ENCODE measurements at places on chromosomes 5 and 9.

GRCh38 chr5:156655732-156656131, 194.4 kb upstream of the PPP1R2B start:
- no peak for DNase-seq

GRCh38 chr9:86965636-86966395, 18.5 kb upstream of the GAS1 start:
- no peak for DNase-seq

GRCh38 chr5:40227366-40227765, 452.3 kb upstream of the PTGER4 start:
- DNase-seq = no peak

- no peak for DNase-seq
These were observed 65.6 kb downstream of the IL6ST start for GRCh38 chr5:55929020-55929799.

DNA sequence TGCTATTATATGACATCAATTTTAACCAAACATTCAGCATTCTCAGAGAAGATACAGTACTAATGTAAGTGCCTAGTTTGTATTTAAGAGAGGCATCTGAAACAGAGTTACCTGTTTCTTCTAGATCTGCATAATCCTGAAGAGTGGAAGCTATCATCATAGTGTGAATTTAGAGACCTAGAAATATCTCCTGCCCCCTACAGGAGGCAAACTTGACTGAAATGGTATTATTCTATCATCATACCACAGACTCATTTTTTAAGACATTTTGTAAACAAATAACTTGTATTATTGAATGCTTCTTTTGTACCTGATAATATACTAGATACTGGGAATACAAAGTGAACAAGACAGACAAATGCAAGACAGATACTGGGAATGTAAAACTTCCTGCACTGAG, 216.8 kb upstream of the RPS23 start:
- no peak for DNase-seq

GRCh38 chr5:180105827-180106312, 34.3 kb upstream of the RNF130 start:
- no peak for DNase-seq

GRCh38 chr5:139402561-139403158, 1.2 kb downstream of the SPATA24 start:
- no peak for DNase-seq

- DNase-seq = no peak
These were observed 11.8 kb downstream of the LRRC70 start for GRCh38 chr5:62590387-62590786.

- DNase-seq = no peak
These were observed 68.5 kb downstream of the MRPL36 start for GRCh38 chr5:1731091-1731639.

GRCh38 chr9:123395689-123396511, 39.9 kb downstream of the CRB2 start:
- DNase-seq = no peak

DNA sequence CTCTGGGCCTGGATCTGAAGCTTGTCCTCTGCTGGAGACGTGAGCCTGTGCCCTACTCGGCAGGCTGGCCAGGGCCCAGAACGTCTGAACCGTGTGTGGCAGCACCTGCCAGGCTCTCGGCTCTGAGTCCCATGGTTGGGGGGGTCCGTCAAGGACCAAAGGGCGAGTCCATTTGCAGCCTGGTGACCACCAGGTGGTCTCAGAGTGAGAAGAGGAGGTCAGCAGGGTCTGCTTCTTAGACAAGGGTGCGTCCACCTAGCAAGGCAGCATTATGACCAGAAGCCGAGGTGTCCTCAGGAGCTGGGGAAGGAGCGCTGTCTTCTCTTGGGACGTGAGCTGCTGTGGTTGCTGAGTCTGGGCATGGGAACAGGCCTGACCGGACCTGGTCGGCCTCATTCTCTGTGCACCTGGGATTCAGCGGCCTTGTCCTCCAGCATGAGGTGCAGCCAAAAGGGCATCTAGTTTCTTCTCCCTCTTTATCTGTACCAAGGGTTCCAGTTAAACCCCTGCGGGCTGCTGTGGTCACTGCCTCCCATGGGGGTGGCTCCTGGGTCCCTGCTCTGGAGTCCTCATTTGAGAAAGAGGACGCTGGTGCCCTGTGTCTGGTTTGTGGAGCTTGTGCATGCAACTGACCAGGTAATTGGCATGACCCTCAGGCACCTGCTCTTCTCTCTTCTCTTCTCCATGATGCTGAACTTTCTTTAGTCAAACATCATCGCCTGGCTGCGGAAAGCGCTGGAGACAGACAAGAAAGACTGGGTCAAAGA, 14.4 kb downstream of the EXOC3 start:
- DNase-seq = no peak

DNA sequence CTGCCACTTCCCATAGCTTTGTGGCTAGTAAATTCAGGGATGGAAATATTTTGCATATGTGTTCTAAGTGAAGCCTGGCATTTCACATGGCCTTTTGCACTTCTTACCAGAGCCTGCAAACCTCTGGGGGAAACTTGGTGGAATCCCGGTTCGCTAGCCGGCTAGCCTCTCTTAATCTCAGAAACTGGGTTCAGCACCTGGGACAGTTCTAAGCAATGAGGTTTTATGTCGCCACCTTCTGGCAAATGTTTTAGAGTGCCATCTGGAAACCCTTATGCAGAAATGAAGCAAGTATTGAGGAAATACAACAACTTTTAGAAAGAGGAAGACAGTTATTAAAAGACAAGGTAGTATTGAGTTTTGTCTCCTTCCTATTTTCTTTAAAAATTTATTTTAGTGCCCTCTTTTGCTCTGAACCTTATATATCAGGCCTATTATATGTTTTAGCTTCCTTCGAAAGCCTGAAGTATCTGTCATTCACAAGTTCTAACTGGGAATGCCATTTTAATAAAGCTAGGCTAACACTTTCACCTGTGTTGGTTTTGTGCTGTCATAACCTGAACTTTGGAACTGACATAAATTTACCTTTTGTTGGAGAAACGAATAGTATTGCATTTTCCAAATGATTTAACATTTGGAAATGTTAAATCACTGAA, 963 bp upstream of the HTR1A start:
- DNase-seq = no peak

- DNase-seq = no peak
These were observed 405.5 kb downstream of the ARHGEF28 start for GRCh38 chr5:74031536-74031935.

DNA sequence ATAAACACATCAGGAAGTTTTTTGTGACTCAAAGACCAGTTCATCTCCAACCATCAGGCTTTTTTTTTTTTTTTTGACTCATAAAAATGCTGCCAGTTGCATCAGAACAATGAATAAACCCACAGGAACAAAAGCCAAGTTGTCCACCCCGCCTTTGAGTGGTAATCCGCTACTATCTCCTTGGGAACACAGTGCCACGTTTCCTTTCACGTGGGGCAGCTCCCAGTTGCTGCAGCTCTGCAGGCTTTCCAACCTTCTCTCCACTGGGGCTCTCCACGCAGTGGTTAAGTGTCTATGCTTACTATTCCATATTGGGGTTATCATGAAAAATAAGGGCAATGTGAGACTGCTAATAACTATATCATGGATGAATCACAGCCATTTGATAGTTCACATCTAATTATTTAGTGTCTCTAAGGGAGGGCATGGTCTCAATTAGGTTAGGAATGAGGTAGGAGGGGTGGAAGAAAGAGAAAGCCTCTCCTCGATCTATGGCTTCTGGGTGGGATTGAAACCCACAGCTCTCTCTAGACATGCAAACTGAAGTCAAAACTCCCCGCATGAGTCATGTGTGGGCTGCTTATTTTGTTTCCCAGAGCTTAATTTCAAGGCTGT, 55.8 kb upstream of the ACTBL2 start:
- no peak for DNase-seq

GRCh38 chr5:179374506-179375235, 29.4 kb upstream of the ADAMTS2 start:
- DNase-seq = no peak

GRCh38 chr9:127910613-127911205, 6.1 kb downstream of the ST6GALNAC4 start:
- no peak for DNase-seq

DNA sequence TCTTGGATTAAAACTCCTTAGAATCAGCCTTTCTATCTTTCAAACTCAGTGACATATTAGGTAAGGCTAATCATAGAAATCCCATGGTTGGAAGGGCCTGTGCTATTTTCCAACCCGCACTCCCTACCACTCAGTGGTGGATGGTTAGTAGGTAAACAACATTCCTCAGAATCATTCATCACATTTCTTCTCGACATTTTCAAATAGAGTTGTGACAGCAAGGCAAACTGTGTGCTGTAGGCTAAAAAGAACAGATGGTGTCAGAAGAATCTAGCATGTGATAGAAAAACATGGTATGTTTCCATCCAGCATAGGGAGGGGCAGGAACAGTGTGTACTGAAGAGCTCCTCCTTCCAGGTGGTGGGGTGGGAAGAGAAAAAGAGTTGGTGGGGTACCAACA, 227.3 kb upstream of the NMUR2 start:
- DNase-seq = no peak

DNA sequence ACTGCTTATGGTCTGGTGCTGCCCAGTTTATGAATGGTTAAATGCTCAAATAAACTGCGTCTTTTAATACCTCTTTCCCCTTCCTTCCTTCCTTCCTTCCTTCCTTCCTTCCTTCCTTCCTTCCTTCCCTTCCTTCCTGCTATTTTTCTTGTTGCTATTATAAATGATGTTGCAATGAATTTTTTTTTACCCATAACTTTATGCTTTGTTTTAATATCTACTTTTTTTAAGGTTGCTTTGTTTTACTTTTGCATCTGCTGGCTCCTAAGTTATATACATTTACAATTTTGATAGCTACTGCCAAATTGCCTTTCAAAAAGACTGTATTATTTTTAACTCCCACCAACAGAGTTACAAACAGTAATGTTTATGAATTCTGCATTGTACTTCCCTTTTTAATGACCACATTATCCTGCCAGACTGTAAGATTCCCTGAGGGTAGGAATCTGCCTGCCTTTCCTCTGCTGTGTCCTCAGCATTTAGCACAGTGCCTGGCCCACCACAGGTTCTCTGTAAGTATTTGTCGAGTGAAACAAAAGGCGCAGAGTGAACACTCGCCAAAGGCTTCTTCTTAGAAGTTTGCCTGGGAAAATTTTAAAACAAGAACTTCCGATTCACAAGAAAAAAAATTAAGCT, 36.9 kb downstream of the KIF4B start:
- DNase-seq = no peak

DNA sequence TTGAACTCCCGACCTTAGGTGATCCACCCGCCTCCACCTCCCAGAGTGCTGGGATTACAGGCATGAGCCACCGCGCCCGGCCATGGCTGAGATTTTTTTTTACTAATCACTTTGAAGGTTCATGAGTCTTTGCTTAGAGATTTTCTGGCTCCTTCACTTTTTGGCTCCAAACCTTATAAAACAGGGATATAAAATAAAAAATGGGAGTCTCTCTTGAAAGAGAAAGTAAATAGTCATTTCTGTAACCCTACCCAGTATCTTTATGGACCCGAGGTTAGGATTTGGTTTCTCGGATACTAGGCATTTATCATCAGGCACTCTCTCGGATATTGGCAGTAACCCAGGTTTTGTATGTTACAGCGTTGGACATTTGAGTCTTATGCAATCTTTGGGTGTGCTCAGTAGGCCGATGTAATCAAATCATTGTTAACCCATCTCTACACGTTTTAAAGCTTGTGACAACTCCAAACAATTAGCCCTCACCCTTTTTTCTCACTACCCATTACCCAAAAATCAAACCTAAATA, 25.3 kb downstream of the STXBP1 start:
- no peak for DNase-seq

DNA sequence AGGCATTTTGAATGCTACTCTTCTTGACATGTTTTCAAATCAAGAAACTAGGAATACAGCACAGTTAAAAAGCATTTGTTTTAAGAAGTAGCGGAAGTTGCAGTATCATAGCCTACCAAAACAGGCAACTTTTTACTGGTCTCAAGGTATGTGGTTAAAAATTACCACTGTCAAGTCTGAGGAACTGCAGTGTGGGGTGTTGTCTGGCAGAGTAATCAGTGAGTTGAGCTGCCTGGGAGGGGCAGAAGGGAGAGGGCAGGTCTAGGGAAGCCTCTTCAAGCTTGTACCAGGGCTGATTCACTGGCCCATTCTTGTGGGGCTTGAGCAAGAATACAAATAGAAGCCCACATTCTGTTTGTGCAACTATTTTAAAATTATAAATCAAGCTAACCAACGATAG, 42.4 kb upstream of the SV2C start:
- DNase-seq = no peak

DNA sequence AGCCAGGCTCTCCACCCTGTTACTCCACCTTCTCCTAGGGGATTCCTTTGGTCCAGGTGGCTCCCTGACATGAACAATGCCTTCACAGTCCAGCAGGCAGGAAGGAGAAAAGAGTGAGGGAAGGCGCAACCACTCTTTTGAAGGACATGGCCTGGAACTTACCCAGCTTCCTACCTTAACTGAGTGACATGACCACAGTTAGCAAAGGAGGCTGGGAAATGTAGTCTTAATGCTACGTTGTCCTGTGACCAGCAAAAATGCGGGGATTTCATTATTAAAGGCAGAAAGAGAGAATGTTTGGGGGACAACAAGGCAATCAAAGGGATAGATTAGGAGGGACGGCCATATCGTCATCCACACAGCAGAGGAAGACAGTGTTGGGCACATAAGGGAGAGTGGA, 100.3 kb upstream of the ERCC6L2 start:
- DNase-seq = no peak

DNA sequence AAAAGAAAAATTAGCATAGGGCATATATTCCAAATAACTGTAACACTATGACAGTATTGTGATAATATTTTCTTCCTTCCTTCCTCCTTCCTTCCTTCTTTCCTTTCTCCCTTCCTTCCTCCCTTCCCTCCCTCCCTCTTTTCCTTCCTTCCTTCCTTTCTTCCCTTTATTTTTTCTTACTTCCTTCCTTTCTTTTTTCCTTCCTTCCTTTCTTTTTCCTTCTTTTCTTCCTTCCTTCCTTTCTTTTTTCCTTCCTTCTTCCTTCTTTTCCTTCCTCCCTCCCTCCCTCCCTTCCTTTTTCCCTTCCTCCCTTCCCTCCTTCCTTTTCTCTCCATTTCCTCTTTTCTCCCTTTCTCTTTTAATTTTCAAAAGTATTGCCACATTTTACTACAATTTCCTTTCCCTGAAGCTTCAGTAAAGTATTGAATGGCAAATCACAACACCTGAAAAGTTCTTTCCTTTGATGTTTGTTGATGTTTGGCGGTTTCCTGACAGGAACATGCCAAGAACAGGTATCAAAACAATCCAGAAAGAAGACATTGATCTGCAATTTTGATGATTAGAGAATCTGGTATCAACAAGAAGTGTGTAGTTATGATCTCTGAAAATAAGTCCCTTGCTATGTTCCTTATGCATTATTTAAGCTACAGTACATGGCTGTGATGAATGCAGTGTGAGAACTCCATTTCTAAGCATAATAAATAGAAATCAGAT, 253.1 kb upstream of the EDIL3 start:
- DNase-seq = no peak

DNA sequence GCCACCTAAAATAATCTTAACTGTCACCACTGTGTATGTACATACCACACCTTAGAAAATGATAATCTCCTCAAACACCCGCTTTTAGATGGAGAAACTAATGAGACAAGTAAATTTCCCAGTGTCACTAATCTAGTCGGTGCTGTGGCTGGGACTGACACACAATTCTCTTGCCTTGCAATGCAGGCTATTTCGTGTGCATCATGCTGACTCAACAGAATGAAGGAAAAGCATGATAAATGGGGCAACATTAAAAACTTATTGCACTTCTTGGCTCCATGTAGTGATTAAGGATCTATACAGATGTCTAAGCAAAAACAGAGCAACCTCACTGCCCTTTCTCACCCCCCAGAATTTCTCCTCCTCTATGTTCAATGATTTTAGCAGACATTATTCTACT, 677.9 kb downstream of the DTWD2 start:
- no peak for DNase-seq

All from activated naive CD8-positive, alpha-beta T cell treated with anti-CD3 and anti-CD28 coated beads, Interleukin-2, amount 50 U/mL, for 16 hours (primary cell).